ENCODE measurements at places on chromosomes 6 and 20.

DNA sequence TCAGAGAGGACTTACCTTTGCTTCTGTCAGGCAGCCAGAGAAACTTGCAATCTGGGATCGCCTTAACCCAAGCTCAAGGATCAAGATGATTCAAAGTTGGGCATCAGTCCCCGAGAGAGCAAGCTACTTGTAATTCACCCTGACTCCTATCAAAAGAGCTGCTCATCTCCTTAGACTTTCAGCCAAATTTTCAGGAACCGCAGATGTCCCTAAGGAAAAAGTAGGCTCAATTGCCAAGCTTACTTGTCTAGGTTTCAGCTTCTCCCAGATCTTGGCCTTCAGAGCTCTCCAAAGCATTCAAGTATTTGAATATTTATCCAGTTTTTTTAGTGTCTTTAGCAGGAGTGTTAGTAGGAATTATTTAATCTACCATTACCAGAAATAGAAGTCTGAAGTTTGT lies 434.1 kb upstream of the MMS22L start:
- no peak for DNase-seq

GRCh38 chr6:113598786-113599185 lies 258.4 kb upstream of the MARCKS start:
- no peak for DNase-seq

- DNase-seq = no peak
These were observed 132.6 kb downstream of the GPR63 start for GRCh38 chr6:96704713-96705112.

DNA sequence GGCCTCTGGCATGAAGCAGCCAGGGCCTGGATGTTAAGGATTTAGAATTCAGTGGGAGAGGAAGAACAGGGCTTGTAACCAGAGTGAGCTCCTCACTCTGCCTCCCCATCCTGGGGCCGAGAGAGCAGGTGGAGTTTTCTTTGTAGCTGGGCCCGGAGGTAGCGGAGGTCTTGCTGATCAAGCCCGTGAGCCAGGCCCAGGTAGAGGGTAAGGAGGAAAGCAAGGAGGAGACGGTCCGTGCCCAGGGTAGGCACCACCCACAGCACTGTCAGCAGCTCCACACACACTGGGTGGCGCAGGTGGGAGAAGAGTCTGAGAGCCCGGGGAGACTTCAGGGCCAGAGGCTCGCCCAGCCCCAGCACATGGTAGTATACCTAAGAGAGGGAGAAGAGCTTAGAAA lies 2.1 kb upstream of the PPP1R18 start:
- no peak for DNase-seq

GRCh38 chr6:113359155-113360140 lies 497.7 kb upstream of the MARCKS start:
- DNase-seq = no peak

DNA sequence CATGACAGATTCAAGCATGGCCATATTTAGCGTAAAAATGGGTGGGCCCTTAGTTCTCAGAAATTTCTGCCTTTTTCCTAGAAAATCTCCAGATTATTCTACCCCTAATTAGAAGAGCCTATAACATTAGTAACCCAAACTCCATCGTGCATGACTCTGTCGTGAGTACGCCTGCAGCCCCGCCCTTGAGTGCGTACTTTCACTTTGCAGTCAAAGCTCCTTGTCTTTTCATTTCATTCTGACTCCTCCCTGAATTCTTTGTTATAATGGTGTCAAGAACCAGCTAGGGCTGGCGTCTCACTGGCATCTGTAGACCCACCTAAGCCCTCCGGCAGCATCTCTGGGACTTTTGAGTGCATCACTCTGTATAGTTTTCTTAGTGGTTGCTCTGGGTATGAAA lies 61.7 kb upstream of the NOX3 start:
- DNase-seq = no peak

- no peak for DNase-seq
These were observed 999 bp upstream of the EHMT2 start for GRCh38 chr6:31898383-31899011.

- no peak for DNase-seq
These were observed 26.4 kb downstream of the ZMYND8 start for GRCh38 chr20:47330071-47330470.

- DNase-seq = no peak
These were observed 258.6 kb downstream of the LAMA2 start for GRCh38 chr6:129141499-129141898.

DNA sequence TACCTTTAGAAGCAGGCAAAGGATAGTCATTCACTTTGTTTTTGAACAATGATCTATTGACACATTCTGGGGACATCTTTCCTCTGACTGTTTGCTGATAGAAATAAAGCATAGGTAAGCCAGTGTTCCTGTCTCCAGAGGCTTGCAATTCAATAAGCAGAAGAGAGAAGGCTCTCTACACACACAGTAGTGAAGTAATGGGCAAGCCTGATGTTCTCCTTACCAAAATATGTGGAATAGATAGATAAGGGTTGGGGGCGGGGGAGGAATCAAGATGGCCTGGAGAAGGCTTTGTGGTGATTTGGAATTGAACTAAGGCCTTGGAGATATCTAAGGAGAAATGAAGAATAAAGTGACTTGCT lies 27.3 kb downstream of the PAQR8 start:
- no peak for DNase-seq

- DNase-seq = no peak
These were observed 189.1 kb downstream of the ZDHHC14 start for GRCh38 chr6:157570104-157570503.

DNA sequence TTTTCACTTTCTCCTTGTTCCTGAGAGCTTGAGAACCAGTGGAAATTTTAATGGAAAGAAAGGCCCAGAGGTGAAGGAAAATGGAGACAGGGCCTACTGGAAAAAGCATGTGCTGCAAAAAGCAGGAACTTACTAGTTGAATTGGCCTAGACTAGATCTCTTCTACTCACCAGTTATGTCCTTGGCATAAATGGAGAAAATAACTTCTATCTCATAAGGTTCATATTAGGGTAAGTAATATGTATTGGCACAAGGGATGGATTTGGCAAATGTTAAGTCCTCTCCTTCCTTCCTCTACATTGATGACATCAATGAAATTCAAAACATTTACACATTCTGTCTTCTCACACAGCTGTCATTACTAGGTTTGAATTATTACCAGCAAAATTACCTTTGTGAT lies 74.0 kb downstream of the NDUFAF5 start:
- no peak for DNase-seq

DNA sequence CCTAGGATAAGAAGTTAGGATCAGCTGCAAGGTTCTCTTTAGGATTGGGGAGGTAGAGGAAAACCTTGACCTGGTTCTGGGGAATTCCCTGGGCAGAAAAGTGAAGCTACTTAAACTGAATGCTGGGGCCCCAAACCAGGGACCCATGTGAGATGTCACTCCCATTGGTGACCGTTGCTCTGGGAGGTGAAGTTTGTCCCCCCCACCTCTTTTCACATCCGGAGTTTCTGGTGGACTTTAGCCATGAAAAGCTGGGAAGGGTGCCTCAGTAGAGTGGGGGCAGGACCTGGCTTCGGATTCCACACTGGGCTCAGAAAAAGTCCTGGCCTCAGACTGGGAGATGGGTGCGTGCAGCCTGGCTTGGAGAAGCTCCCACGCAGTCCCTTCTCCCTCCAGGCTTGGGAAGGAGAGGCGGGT lies 13.2 kb downstream of the TJAP1 start:
- no peak for DNase-seq

DNA sequence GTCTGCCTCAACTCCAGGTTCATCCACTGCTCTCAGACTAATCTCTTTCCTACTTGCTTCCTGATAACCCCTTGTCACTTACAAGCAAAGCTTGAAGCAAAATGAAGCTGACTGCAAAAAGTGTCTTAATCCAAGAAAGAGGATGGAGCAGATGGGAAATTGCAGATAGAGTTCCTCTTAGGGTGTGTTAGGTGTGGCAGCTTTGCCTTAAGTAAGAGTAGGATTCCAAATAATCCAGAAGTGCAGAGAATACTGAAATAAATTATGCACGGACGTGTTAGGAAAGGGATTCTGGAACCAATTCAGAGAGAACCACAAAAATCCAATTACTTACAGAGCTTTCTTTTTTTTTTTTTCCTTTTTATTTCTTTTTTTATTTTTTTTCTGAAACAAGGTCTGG lies 6.1 kb upstream of the RPL7L1 start:
- DNase-seq = no peak

- no peak for DNase-seq
These were observed 312.3 kb downstream of the HAO1 start for GRCh38 chr20:7627734-7628663.

DNA sequence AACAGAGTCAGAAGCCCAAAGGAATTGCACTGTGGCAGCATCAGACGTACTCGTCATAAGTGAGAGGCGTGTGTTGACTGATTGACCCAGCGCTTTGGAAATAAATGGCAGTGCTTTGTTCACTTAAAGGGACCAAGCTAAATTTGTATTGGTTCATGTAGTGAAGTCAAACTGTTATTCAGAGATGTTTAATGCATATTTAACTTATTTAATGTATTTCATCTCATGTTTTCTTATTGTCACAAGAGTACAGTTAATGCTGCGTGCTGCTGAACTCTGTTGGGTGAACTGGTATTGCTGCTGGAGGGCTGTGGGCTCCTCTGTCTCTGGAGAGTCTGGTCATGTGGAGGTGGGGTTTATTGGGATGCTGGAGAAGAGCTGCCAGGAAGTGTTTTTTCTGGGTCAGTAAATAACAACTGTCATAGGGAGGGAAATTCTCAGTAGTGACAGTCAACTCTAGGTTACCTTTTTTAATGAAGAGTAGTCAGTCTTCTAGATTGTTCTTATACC lies 55.8 kb downstream of the VAPB start:
- DNase-seq = no peak

- DNase-seq = no peak
These were observed 212.0 kb upstream of the DTNBP1 start for GRCh38 chr6:15874821-15875220.

Data from stimulated activated CD8-positive, alpha-beta memory T cell treated with anti-CD3 and anti-CD28 coated beads, Interleukin-15, amount 100 ng/mL, for 24 hours (primary cell).